ENCODE measurements at places on chromosomes 7 and 10.

DNA sequence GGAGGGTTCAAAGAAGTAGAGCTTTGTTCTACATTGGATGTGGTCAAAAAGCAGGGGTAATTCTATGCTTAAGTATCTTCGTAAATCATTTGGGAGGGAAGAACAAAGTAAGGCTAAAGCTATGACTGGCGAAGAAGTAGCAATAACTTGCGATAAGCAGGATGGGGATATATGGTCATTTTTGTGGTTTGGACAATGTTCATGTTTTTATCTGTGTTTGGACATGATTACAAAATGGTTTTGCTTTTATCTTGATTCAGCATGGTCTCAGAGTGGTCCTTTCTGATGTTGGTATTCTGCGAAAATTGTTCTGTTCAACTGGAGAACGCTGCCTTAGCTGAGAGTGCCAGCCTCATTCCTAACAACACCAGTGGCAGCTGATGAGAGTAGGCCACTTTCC, 208.8 kb downstream of the SEMA3A start:
- no peak for DNase-seq

DNA sequence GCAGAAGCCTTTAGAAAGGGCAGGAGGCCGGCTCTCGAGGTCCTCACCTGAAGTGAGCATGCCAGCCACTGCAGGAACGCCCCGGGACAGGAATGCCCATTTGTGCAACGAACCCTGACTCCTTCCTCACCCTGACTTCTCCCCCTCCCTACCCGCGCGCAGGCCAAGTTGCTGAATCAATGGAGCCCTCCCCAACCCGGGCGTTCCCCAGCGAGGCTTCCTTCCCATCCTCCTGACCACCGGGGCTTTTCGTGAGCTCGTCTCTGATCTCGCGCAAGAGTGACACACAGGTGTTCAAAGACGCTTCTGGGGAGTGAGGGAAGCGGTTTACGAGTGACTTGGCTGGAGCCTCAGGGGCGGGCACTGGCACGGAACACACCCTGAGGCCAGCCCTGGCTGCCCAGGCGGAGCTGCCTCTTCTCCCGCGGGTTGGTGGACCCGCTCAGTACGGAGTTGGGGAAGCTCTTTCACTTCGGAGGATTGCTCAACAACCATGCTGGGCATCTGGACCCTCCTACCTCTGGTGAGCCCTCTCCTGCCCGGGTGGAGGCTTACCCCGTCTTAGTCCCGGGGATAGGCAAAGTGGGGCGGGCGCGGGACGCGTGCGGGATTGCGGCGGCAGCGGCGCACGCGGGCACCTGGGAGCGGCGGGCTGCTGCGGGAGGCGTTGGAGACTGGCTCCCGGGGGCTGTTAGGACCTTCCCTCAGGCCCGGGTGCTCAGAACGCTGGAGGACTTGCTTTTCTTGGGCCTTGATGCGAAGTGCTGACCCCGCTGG, at the start of gene FAS:
TSS of gene FAS (plus strand) at position 415 of the 777 bp plus-strand sequence. CDS start at position 494, 79 bp downstream.
- DNase-seq, result no peak

- no peak for DNase-seq
These were observed 9.4 kb downstream of the SLC25A13 start for GRCh38 chr7:96312502-96312901.

DNA sequence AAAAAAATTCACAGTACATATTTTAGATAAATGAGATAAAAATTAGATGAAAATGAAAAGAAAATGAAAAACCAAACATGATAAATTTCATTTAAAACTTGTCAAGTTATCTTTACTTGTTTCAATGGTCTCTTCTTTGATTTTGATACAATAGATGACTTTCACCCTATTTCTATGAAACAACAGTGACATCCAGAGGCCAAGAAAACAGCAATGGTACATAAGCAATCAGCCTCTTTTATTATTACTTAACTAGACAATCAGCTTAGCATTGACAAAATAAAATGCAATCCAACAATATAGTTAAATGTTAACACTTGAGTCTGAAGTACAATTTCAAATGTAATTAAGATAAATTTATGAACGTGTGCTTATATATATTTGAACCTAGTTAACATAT, 74.8 kb upstream of the GPR37 start:
- no peak for DNase-seq

- DNase-seq, result no peak
These were observed 18.0 kb downstream of the PALD1 start for GRCh38 chr10:70496341-70497119.

GRCh38 chr7:55156919-55157763, 138.3 kb downstream of the EGFR start:
- no peak for DNase-seq

- DNase-seq, result no peak
These were observed 21.5 kb downstream of the ZMIZ1 start for GRCh38 chr10:79090134-79090803.

DNA sequence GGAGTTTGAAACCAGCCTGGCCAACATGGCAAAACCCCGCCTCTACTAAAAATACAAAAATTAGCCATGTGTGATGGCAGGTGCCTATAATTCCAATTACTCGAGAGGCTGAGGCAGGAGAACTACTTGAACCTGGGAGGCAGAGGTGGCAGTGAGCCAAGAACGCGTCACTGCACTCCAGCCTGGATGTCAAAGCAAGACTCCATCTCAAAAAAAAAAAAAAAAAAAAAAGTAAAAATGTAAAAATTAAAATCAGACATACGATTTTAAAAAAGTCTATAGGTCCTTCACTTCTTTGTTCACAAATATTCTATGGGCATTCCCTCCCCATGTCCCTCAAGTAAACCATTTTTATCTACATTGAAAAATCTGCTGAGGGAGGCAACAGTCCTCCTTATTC, 34.9 kb upstream of the TLL2 start:
- DNase-seq, result no peak

DNA sequence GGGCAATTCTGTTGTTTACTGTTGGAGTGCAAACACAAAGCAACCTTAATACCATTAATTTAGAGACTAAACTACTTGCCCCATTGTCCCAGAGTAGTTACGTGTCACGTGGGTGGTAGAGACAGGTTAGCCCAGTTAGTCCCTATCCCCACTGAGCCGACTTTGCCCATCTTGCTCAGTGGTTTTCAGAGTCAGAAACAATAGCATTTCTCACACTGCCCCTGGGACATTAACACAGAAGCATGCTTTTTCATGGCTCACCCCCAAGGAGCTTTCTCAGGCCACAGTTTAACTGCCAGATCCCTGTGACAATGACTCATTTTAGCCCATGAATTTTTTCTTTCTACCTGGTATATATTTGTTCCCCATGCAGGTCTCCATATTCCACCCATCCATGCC, 271.0 kb downstream of the POU6F2 start:
- no peak for DNase-seq

DNA sequence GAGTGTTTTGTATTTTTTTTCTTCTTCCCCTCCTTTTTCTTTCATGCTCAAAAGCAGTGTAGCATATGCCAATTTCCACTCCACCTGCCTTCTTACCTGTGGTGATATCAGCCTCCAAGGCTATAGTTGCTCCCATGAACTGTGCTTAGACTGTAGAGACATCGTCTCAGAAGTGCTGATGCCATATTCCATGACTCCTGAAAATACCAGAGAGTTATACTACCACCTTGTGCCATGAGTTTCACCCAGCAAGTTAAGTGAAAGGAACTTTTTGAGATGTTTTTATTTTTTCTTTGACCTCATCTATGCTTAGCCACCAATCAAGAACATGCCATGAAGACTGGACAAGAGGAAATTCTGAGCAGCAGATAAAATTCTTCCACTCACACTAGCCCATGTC, 142.8 kb upstream of the SEMA3E start:
- DNase-seq, result no peak

DNA sequence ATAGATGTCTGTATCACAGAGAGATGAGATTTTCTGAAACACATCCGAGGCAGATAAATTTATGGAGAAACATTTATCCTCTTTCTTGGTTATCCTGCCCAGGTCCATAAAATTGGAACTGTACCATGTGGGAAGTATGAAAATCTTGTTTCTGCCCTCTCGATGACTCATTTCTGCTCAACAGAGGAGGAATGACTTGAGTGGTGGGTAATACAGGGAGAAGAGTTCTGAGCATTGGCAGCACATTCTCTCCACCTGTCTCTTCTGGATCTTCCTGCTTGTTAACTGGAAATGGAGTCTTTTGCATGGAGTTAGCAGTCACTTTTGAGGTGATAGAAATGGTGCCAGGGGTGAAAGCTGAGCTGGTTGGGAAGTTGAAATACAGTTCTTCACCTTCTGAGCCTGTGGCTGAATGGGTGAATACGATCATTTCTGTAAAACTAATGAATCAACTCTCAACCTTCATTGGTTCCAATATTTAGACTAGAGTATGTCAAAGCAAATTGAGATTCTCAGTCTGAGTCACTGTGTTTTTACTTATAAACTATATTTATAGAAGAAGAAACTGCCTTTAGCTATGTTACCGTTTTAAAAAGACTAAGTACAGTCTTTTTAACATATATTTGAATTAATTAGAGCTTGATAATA, 945.5 kb downstream of the SORCS3 start:
- no peak for DNase-seq

- DNase-seq, result no peak
These were observed 13.4 kb downstream of the P4HA1 start for GRCh38 chr10:73083221-73083620.

DNA sequence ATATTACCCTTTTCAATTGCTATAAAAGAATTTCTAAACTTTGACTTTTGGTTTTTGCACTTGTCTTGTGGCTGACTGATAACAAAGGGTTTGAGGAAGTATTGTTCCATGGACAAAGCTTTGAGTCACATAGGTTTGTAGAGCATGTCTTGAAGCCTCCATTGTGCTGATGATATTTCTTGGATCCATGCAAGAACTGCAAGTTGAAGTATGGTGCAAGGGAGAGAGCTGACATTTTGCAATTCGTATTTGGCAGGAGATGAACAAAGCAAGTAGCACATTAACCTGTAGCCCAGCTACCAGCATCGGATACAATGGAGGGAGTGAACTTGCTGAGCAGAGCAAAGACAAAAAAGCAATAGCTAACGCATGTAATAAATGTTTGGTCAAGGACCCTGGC, 23.4 kb downstream of the MGAM2 start:
- no peak for DNase-seq

GRCh38 chr7:139431010-139431409, 52.5 kb downstream of the KLRG2 start:
- no peak for DNase-seq

DNA sequence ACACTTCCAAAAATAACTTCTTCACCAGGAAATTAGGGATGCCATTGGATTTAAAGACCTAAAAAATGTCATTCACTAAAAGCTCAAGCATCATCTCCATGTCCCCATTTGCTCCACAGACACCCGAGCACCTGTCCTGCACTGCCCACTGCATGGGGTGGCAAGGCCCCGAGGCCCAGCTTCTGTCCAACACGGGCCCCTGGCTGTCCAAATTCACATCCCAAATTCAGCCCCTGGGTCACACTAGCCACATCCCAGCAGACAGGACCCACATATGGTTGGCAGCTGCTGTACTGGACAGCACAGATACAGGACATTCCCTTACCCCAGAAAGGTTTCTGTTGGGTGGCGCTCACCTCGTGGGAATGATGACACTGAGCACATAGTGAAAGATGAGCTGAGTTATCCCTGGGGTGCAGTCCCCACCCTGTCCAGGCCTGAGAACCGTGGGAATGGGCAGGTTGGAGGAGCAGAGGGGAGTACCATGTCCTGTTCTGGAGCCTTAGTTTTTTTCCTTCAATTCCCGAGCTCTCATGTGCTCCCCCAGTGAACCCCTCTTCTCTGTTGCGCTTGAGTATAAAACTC, 55.3 kb downstream of the CSGALNACT2 start:
- no peak for DNase-seq

- no peak for DNase-seq
These were observed 102.4 kb upstream of the LRGUK start for GRCh38 chr7:134024739-134025138.

- DNase-seq, result no peak
These were observed 516.5 kb downstream of the AUTS2 start for GRCh38 chr7:70114806-70115205.

GRCh38 chr7:39269034-39269433, 291.3 kb downstream of the POU6F2 start:
- no peak for DNase-seq

DNA sequence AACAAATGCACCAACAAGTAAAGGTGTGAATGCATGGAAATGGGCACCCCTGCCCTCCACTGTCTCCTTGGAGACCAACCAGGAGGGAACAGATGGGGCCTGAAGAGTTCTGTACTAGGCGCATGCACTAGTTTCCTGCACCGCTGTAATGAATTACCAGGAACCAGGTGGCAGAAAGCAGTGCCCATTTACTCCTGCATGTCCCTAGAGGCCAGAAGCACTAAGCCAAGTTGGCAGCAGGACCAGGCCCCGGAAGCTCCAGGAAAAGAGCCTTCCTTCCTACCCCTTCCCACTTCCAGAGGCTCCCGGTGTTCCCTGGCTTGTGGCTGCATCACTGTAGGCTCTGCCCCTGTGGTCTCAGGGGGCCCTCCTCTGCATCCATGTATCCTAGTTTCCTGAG, 237.5 kb upstream of the PPP2R2D start:
- no peak for DNase-seq

GRCh38 chr10:74991435-74991834, 120.0 kb upstream of the SAMD8 start:
- DNase-seq, result no peak

DNA sequence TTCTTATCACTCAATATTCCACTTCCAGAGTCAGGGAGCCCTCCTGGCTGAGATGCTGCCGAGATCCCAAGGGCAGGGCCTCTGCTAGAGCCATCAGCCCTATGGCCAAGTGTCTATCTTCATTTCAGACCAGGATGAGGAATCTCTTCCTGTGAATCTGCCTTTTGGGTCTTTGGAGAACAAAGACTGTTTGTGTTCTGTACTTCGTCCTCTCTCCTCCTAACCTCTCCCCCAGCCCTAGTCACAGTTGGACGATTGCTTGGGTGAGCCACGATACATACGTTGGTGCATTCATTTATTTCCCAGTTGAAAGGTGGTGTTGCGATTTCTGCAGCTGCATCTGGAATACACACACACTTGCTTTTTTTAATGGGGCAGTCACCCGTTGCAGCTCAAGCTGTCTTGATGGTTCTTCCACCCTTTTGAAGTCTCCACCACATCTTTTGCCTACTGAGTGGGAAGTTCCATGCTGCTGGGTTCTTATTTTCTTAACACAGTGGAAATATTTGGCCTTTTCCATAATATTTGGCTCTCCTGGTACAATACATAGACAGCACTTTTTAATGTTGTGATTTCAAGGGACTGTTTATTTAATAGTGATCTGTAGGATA, 26.7 kb downstream of the SH3PXD2A start:
- no peak for DNase-seq

GRCh38 chr7:80182630-80183276, 48.1 kb downstream of the GNAI1 start:
- DNase-seq, result no peak

DNA sequence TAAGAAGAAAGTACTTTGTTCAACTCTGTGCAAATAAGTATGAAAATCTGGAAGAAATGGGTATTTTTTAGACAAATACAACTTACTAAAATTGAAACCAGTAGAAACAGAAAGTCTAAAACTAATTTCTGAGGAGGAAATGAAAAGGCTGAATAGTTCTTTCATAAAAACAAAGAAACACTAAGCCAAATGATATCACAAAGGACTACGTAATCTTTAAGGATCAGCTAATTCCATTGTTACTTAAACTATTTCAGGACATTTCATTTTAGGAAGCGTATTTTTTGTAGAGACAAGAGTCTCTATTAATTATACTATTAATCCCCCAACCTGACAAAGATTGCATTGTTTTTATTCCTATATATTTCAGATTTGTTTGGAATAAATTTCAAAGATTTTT, 11.2 kb upstream of the CCSER2 start:
- no peak for DNase-seq

GRCh38 chr10:21171936-21172541, 274.9 kb upstream of the NEBL start:
- no peak for DNase-seq

Measured in amygdala (tissue), 56 donors.